ENCODE measurements at places on chromosomes 5 and 9.

DNA sequence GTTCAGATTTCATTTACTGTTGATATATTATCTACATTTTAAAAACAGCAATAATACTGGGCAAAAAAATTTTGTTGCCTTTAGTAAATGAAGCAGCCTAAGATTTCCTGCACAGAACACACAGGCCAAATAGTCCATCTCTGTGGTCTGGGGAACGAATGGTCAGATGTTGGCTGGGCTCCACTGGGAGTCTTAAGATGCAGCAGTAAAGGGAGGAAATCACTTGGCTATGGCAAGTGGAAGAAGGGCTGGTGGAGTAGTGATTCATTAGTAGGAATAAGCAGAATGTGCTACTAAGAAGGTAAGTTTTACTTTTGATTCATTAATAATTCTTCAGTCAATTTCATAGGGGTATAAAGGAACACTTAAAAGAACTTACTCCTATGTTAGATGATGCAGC, 91.1 kb upstream of the ARRDC3 start:
- no peak for DNase-seq

DNA sequence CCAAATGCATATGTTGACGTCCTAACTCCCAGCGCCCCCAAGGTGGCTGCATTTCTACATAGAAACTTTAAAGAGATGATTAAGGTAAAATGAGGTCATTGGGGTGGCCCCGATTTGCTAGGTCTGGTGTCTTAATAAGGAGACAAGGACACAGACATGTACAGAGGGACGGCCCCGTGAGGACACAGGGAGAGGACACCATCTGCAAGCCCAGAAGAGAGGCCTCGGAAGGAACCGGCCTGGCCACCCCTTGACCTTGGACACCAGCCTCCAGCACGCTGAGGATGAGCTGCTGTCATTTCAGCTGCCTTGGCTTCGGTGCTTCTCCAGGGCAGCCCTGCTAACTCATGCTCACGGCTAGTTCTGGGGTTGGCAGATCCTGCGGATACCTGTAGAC, 73.2 kb downstream of the MRPL36 start:
- no peak for DNase-seq

DNA sequence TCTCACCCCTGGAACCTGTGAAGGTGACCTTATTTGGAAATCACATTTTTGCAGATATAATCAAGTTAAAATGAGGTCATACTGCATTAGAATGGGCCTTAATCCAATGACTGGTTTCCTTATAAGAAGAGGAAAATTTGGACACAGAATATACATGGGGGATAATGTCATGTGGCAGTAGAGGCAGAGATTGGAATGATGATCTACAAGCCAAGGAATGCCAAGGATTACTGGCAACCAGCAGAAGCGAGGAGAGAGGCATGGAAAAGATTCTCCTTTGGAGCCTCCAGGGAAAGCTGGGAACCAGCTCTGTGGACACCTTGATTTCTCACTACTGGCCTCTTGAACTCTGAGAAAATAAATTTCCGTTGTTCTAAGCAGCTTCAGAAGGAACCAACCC, 20.2 kb upstream of the CEP78 start:
- no peak for DNase-seq

DNA sequence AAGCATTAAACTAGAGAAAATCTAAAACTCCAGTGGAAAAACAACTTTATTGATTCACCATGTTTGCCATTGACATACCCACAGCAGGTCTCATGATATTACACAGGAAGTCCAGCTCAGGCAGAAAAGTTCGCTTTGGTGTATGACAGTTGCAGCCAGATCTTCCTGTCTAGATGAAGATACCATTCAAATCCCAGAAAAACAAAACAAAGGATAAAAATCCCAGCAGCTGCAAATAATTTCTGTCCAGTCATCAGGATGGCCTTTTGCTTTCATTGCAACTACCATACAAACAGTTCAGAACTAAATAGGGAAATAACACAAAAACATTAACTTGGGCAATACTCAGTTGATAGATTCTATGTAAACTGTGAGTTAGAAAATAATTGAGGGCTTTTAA, 136.0 kb upstream of the NREP start:
- DNase-seq, result no peak

GRCh38 chr9:18362166-18362565, 111.8 kb upstream of the ADAMTSL1 start:
- no peak for DNase-seq

DNA sequence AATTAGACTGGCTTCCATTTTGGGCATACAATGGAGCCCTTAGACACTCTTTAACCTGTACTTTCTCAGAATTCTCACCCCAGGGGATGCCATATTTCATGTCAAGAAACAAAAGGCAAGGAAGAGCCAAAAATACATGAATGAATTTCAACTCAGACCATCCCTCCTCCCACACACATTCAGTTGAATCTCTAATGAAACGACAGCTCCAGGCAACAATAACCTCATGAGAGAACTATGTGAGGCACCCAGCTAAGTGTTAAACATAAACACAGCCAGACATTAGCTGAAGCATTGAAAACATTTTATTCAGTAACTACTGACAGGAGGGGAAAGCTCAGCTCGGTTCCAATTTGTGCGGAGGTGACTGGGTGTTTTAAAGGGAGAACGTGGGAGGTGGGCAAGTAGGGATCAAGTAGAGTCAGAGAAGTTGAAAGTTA, 1359.1 kb upstream of the CDH9 start:
- no peak for DNase-seq

GRCh38 chr9:119218293-119218692, 150.9 kb downstream of the BRINP1 start:
- DNase-seq, result no peak

DNA sequence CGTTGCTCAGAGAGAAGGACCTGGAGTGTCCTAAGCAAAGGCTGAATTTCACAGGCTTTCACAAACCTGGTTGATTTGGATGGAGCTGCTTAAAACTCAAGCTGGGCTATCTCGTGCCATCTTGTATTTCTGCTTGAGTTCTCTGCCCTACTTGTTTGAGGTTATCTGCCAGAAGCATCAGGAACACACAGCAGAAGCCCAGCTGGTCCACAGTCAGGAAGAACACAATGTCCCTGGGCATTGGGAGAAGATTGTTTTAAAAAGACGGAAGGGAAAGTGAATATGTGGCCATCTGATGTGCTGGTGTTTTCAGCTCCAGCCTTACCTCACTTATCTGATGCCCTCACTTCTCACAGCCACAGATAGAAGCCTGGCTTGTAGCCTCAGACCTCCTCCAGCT, 32.9 kb upstream of the SLC36A1 start:
- DNase-seq, result no peak

DNA sequence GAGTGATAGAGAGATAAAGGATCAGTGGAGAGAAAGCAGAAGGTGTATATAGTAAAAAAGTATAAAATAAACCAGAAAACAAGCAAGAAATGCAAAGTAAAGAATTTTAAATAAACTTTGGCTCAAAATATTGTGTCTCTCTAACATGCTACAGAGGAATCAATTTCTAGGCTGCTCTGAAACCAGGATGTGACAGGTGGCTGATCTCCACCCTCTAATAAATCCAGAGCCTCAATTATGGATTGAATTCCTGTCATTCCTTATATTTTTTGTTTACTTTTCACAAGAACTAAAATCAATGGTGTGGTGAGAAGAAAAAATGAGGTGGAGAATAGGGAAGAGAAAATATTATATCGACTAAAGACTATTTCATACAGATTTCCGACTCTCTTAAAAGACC, 965.1 kb upstream of the SEMA6A start:
- DNase-seq, result no peak

All from SW480 (cell line).